Testis (tissue), 5 donors: ENCODE measurements at places on chromosomes 6 and 20. TPM values are rescaled to one million over a fixed set of nuclear protein-coding genes. Genes with fewer than 3 reads are reported as not detected.

DNA sequence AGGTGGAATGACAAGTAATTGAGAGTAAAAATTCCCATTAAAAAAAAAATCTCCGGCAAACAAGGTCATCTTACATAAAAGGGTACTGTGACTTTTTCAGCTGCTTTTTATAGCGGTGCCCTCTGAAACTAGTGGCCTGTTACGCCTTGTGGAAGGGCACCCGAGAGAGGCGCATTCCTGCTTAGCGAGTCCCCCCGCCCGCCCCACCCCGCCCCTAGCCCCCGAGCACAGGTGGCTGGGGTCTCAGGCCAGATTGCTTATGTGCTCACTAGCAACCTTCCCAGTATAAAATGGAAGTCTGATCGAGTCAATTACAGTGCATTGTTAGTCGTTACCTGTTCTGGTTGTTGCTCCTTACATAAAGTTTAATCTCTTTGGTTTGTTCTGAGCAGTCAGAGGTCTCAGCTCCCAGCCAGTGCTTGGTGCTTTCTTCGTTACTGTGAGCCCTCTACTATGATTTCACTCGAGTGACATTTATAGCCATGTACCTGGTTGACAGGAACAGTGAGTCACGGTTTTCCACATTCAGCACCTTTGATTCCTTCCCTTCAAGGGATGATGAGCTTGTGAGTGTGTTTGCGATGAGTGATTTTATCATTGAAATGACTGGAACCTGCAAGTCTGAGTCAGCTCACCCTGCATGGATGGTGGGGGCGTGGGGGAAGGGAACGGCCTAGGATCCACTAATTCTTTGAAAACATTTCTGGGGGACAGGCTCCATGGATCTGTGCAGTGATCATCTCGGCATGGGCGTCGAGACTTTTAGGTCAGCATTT, 47.6 kb downstream of the ZDHHC14 start:
- no peak for DNase-seq

DNA sequence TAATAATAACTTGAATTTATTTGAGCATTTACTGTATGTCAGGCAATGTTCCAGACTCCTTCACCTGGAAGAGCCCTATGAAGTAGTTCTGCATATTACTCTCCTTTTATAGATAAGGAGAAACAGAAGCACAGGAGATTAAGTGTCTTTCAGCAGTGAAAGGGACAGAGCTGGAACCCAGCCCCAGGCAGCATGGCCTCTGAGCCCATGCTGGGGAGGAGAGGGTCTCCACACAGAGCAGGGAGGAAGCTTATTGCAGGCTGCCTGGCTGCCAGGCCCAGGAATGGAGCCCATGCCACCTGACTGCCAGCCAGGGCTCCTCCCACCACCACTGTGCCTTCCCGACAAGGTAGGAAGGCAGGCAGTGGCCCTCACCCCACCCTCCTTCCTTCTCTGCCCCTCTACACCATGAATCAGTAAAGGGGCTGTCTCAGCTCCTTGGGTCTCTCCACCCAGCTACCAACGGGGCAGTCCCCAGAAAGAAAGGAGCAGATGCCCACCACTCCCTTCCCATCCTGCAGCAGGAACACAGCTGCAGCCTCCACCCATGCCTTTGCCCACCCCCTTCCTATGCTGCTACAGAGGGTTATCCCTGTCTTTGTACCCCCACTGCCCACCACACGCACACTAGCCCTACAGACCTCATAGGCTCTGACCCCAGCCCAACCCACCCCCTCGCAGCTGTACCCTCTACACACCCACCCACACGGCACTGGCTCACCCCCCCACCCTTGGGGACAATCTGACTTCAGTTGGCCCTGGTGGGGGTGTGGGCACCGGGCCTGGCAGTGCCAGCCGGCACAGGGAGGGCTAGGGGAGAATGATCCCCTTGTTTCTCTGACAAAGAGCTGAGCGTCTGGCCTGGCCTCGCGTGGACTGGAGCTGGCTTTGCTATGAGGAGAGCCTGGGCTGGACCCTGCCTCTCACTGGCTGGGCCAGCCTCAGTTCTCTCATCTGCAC, 41.8 kb downstream of the TFEB start:
- DNase-seq, result no peak

TRIM10 gene
- total RNA-seq, result 0.25 TPM

DNA sequence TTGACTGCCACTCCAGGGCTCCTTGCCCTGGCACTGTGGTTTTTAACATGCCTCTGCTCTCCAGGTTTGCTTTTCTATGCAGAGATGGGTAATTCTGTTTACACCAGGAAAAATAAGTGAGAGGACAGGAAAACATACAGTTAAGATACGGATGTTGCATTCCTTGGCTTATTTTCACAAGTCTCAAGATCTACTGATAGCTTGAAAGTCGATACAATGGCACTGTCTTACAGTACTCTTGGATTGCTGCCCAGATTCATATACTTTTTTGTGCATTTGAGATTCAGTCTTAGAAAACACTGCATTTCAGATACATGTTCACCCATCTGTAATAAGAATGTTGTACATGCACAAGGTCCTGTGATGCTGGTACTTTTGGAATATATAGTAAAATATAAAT, 159.6 kb upstream of the FLRT3 start:
- no peak for DNase-seq

DNA sequence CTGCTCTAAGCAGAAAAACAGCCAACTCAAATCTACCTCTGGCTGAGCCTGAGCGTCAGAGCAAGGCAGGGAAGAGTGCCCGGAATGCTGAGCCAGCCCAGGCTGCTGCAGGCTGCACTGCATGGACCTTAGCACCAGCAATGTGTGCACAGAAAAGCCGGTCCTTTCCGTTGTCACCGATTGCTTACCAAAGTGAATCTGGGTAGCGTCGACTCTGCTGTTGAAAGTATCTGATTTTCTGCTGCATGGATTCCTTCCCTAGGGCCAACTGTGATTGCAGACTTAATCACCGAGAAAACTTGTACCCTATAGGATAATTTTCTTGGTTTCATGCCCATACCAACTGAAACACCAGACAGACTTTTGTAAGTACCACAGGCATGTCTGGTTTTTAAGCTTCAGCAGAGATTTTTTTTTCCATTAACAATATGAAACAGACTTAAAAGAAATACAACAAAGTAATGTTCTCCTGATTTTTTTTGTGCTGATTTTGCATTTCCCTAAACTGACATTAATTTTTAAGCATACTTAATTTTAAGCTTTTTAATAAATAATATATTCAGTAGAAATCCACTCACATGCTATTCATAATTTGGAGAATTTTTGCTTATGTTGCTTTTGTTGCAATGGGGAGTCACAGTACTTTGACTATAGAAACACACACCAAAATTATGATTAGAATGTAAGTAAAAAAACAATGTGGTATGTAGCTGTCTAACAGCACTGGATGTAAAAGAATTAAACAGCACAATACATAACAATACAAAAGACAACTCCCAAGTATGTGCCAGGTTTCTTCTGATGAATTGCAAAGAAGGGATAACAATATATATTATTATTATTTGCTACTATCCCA, 218.0 kb downstream of the THBS2 start:
- DNase-seq, result no peak

DOK5 gene
- 1.0 TPM for total RNA-seq

DNA sequence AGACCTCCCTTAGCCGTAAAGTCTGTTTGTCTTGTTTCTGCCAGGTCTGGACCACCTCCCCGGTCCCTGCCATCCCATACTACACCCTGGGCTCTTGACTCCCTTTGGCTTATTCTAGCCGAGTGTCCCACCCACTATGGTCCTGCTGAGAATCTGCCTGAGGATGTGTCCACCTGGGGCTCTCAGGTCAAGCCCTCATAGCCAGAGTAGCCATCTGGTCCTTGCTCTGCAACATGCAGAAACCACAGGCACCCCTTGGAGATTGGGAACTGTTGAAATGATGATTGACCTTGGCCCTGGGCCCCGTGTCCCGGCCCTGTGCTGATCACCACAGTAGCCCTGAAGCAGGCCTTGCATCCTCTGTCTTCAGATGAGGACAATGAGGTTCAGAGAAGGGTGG, 44.0 kb downstream of the VSTM2L start:
- no peak for DNase-seq
